ENCODE measurements at places on chromosomes 1 and 21.

- DNase-seq: no peak
Observed at GRCh38 chr1:19081218-19081893, 124.9 kb upstream of the IFFO2 start.

GRCh38 chr1:218336328-218336727 lies 8.8 kb upstream of the TGFB2 start:
- no peak for DNase-seq

DNA sequence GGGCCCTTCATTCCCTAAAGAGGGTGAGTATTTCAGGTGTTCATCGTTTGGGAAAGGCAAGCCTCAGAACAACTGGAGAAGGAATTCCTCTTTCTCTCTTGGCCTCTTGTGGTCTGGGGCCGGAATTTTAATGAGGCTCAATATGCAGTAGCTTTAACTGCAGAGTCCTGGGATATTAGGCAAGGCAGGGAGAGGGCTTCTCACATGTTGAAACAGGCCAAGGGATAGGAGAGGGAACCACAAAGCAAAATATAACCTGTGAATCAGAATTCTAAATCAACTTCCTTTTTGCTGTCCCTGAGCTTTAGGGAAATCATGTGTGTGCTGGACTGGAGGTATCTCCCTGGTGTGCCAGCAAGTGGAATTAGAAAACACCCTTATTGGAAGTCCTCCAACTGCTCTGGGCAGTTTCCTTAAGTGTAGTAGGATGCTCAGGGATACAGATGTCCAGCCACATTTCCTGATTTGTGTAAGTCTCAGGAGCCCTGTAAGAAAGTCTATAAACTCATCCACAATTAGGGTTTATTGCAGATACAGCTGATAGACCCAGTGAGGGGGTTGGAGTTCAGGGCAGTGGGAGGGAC lies 215.8 kb upstream of the ZRANB2 start:
- no peak for DNase-seq

GRCh38 chr1:187952446-187952845 lies 1123.7 kb downstream of the PLA2G4A start:
- no peak for DNase-seq

GRCh38 chr1:72704841-72705477 lies 422.6 kb upstream of the NEGR1 start:
- no peak for DNase-seq

DNA sequence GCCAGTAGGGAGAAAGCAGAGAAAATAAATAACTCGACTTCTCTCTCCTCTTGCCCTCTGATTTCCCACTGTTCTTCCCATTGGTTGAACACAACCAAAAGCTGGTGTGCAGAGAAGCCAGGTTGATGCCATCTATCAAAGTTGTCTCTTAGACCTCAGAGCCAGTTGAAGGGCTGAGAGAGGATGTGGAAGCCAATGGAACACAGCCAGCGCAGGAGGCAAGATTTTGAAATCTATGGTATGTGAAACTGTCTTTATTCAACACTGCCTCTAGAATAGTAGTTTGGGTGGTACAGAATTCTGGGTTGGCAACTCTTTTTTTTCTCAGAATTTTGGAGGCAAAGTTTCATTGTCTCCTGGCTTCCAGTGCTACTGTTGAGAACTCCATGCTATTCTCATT lies 11.3 kb upstream of the SMAP2 start:
- no peak for DNase-seq

- DNase-seq: no peak
Observed at GRCh38 chr1:77405186-77405585, 123.4 kb downstream of the AK5 start.

GRCh38 chr1:15709226-15709625 lies 25.1 kb downstream of the PLEKHM2 start:
- DNase-seq: no peak

- DNase-seq: no peak
Observed at GRCh38 chr21:32949701-32950100, 76.0 kb upstream of the OLIG2 start.

- DNase-seq: no peak
Observed at GRCh38 chr1:30569384-30569783, 154.0 kb downstream of the MATN1 start.

DNA sequence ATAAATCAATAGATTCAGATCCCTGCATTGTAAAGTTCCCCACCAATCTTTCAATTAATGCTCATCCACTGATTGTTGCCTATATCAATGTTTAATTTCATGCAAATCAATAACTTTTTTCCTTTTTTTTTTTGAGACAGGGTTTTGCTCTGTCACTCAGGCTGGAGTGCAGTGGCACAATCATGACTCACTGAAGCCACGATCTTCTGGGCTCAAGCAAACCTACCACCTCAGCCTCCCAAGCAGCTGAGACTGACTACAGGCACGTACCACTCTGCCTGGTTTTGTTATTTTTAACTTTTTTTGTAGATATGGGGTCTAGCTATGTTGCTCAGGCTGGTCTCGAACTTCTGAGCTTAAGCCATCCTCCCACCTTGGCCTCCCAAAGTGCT lies 25.7 kb downstream of the DIO1 start:
- peak; percentile 7 for DNase-seq

- no peak for DNase-seq
Observed at GRCh38 chr1:226061841-226062557, 517 bp upstream of the H3-3A start.

DNA sequence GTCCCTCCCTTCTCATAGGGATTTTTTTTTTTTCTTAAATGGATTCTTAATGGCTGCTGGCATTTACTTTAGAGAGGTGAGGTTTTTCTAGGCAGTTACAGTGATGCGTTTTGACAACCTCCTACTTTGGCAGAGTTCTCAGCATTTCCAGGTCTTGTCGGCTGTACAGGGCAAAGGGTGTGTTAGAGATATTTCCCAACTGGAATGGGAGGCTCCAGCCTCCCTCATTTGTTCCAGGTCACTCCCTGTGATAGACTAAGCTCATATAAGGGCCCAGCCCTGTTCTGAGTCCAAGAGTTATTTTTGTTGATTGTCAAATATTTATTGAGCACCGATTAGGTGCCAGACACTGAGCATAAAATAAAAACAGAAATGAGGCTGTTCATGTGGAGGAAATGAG lies 7.6 kb upstream of the XKR8 start:
- DNase-seq: no peak

- no peak for DNase-seq
Observed at GRCh38 chr1:183349201-183349711, 68.9 kb downstream of the NMNAT2 start.

DNA sequence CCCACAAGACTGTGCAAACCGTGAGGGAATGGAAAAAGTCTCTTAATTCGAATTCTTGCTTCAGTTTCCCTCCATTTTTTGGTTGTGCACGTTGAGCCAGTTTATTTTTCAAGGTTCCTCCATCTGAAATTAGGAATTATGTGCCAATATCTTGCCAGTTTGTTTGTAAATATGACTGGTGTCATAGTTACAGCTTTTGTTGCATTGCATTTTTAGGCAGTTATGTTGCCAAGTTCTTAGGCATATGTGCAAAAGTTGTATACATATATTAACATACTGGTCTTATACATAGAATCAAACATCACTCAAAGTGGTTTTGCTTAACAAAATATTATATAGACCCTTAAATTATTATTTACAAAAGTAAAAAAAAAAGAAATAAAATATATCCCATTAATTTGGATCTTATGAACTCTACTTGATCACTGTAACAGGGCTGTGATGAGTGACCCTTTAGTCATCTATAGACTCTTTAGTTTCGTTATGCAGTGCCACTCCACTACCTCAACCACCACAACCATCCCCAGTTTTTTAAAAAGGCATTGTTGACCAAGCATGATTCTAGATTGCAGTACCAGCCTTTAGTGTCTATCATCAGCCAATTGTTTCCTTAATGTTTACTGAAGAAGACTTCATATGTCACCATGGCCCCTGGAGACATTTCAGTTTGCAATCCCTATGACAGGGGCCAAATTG lies 20.9 kb upstream of the DYNLT5 start:
- DNase-seq: no peak

DNA sequence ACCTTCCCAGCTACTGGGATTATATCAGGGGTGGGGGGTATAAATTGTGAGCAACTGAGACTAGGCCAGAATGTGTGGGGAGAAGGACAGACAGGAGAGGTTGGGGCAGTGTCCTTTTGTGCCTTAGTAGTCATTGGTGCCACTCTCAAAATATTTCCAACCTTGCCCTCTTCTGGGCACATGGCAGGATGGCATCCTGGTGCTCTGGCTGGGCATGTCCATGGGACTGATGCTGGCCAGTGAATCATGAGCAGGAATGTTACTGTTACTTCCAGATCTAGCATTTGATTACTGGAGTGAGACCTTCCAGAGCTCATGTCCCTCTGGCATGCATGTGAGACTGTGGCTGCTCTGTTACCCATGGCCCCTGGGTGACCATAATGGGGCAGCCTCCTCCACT lies 151.2 kb downstream of the MATN1 start:
- DNase-seq: no peak

- no peak for DNase-seq
Observed at GRCh38 chr21:41579692-41580091, 71.7 kb upstream of the TMPRSS2 start.

DNA sequence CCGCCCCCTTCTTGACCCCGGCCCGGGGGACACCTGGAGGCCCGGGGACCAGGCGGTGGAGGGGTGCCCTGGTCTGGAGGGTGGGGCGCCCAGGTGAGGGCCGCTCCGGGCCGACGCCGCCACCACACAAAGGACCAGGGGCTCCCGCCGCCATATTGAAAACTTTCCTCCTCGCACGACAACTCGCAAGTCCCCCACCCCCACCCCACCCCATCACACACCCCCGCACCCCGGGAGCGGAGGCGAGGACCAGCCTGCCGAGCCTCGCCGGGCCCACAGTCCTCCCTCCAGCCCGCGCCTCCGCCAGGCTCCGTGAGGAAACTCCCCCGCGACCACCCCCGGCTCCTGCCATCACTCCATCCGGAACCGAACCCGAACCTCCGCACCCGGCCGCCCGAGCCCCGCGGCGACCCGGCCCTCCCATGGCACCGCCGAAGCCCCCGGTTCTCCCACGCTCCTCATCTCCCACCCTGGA lies 733 bp downstream of the KDM5B start:
- peak; percentile 34 for DNase-seq

- DNase-seq: no peak
Observed at GRCh38 chr1:161217831-161218230, 2.7 kb downstream of the FCER1G start.

DNA sequence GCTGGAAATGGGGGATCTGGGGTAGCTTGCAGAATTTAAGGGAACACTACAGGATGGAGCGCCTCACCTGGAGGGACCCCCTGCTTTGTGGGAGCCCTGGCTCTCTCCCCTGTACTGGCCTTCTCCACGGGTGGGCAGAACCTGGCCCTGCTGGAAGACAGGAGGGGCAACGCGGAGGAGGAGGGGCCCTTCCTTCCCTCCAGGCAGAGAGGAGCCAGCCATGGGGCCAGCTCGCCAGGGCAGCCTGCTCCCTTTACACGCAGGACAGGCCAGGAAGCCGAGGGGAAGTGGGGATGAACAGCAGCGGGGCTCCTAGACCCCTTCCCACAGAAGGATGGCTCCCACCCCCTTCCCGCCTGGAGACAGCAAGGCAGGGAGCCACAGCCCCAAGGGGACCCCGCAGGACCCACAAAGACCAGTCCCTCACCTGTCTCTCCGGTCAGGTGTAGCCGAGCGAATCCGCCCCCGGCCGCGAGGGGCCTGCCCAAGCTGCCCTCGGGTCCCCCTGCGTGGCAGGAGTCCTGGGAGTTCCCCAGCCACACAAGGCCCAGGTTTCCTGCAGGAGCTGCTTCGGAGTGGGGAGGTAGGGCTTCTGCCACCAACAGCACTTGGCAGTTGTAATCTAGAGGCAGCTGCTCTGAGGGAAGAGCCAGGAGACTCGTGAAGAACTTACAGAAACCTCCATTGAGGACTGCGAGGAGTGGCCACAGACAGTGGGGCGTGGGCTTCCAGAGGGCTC lies 1.6 kb upstream of the SLC19A1 start:
- no peak for DNase-seq

DNA sequence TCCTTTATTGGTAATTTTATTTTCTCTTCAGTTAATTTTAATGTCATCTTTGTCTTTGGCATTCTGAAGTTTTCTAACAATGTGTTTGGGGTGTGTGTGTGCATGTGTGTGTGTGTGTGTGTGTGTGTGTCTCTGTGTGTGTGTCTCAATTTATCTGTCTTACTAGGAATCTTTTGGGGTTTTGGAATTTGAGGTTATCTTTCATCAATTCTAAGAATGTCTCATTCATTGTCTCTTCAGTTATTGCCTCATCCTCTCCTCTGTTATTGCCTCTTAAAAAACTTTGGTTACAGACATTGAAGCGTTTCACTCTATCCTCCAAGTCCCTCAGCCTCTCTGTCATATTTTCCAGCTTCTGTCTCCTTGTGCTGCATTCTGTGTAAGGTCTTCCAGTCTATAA lies 18.1 kb upstream of the SAMD13 start:
- no peak for DNase-seq

DNA sequence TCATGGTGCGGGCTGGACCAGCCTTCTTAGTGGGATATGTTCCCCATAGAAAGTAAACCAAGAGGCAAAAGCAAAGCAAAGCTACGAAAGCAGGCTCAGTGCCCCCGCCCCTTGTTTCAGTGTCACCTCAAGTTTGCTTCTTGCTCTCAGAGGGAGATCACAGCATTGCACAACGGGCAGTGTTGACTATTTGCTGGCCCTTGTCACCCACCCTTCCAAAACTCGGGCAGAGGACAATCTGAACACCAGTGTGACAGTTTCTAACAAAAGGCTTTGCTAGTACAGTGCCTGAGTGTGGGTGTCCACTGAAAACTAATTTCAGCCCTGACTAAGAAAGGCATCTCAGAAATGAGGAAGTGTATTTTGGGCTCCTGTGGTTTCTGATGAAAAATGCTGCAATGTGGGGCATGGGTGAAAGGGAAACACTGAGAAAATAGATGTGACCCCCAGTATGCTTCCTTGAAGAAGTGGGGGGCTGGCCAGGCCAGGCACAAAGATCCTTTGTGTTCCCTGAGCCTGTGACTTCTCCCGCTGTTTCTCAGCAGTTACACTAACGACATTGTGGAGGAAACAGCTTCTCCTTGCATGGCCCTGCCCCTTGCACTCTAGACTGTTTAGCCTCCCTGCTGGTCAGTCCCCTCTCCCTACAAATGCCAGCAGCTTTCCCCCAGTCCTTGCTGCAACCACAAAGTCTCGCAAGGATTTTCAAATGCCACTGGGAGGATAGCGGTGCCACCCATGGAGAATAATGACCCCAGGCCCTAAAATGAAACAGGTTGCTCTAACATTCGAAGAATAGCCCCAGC lies 33.3 kb upstream of the KCNE1 start:
- no peak for DNase-seq

GRCh38 chr1:85330711-85331290 lies 54.4 kb upstream of the BCL10 start:
- DNase-seq: no peak

DNA sequence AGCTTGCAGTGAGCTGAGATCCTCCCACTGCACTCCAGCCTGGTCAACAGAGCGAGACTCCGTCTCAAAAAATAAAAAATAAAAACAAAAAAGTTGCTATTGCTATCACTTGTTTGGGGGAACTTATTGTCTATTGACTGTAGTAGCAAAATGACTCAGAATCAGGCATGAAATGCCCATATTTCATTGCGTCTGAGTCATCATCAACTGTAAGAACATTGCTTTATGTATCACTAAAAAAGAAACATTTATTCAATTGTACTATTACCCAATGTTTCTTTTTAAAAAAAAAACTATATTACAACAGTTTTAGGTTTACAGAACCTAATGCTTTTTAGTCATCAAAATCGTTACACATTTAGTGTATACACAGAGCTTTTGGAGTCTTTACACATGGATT lies 91.0 kb upstream of the FMN2 start:
- no peak for DNase-seq

- DNase-seq: no peak
Observed at GRCh38 chr1:90362163-90362562, 354.9 kb downstream of the BARHL2 start.

- DNase-seq: no peak
Observed at GRCh38 chr1:25676488-25676887, 59.9 kb downstream of the MAN1C1 start.

GRCh38 chr1:238501290-238501689 lies 610.6 kb upstream of the ZP4 start:
- DNase-seq: no peak
